ENCODE measurements at places on chromosomes 16 and 17. TPM values are rescaled to one million over a fixed set of nuclear protein-coding genes. Genes with fewer than 3 reads are reported as not detected.

GRCh38 chr16:49194537-49195236, 87.0 kb downstream of the CBLN1 start:
- no peak for DNase-seq

- peak; percentile 65 for DNase-seq
Measured at GRCh38 chr17:63919311-63919723, 678 bp upstream of the GH1 start.

The RUNDC3A gene
- total RNA-seq = not detected

- no peak for DNase-seq
Measured at GRCh38 chr17:15511142-15511541, 43.7 kb upstream of the CDRT4 start.

GRCh38 chr16:5449901-5450300, 352.3 kb upstream of the EEF2KMT start:
- no peak for DNase-seq

GRCh38 chr16:67805718-67806427, 487 bp downstream of the RANBP10 start:
- DNase-seq = no peak

The OR4D1 gene
- 0.70 TPM for total RNA-seq

DNA sequence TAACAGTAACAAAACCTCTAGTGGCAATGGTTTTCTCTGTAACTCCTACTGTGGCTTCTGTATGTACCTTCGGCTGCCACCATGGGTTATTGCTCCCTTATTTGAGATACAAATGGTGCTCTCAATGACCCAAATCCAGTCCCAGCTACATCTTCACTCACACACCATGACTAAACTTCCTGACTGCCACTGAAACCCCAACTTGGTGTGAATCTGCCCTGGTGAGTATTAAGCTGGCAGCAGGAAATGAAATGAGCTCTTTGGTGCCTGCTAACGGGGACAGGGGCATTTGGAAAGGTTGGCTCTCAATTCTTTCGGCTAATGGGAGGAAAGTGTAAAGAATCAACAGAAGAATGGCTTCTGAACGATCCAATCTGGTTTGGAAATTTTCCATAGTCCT, 7.5 kb upstream of the SLC35B1 start:
- DNase-seq = peak; percentile 75

DNA sequence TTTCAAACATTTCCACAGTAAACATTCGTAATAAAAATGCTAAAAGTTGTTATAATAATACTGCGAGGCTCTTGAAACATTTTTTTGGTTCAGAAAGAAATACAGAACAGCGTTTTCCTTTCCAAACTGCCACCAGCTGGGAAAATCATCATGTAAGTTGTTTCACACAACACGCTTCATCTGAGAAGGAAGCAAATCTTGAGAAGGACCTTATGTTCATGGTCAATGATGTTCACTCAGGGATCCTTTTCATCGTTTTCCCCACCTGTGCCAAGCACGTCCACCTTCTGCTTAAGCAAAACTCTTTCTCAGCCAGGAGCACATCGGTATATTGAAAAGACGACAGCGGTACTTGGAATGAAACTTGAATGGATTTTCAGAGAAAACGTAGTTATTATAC, 274.5 kb upstream of the ELAC2 start:
- no peak for DNase-seq

GRCh38 chr16:15907863-15908478, 19.6 kb upstream of the CEP20 start:
- no peak for DNase-seq

DNA sequence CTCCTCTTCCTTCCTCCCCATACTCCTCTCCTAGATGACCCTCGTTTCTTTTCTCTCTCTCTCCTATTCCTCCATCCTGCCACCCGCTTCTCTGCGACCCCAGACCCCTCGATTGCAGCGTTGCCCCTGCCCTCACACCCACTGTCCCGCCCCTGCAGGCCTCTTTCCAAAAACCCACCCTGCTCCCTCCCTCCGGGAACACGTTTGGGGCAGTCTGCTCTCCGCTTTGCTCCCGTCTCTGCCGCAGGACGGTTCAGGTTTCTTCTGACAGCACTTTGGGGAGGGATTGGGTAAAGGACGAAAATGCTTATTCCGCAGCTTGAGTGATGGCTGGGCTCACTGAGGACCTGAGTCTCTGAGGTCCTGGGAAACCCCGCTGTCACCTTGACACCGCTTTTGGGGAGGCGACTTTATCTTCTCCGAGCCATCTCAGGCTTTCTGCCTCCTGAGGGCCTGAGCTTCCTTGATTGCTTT, 690 bp downstream of the NDE1 start:
- DNase-seq = peak; percentile 37

DNA sequence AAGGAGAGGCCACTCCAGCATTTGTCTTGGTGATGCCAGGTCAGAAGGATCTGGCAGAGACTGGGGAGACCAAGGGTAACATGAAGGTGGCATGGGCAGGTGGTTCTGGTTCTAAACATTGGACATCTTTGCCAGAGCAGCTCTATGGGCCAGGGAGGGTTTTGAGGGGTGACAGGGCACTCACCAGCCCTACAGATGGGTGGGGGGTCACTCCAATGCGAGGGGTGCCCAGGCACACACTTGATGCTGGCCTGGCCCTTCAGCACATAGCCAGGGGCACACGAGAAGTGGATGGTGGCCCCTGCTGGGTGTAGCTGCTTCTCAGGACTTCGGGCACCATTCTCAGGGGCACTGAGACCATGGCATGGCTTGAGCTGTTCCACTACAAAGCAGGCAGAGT, 5.5 kb upstream of the PHF12 start:
- DNase-seq = no peak

GRCh38 chr17:28328325-28328724, 6.9 kb downstream of the IFT20 start:
- no peak for DNase-seq

Data from CD4-positive, alpha-beta T cell (primary cell).